ENCODE measurements at places on chromosomes 12 and 14.

- DNase-seq = no peak
Observed at GRCh38 chr14:39733741-39734140, 301.5 kb upstream of the FBXO33 start.

GRCh38 chr12:29644536-29645162 is 139.1 kb downstream of the TMTC1 start:
- DNase-seq = no peak

- no peak for DNase-seq
Observed at GRCh38 chr14:30142216-30142615, 214.6 kb upstream of the PRKD1 start.

DNA sequence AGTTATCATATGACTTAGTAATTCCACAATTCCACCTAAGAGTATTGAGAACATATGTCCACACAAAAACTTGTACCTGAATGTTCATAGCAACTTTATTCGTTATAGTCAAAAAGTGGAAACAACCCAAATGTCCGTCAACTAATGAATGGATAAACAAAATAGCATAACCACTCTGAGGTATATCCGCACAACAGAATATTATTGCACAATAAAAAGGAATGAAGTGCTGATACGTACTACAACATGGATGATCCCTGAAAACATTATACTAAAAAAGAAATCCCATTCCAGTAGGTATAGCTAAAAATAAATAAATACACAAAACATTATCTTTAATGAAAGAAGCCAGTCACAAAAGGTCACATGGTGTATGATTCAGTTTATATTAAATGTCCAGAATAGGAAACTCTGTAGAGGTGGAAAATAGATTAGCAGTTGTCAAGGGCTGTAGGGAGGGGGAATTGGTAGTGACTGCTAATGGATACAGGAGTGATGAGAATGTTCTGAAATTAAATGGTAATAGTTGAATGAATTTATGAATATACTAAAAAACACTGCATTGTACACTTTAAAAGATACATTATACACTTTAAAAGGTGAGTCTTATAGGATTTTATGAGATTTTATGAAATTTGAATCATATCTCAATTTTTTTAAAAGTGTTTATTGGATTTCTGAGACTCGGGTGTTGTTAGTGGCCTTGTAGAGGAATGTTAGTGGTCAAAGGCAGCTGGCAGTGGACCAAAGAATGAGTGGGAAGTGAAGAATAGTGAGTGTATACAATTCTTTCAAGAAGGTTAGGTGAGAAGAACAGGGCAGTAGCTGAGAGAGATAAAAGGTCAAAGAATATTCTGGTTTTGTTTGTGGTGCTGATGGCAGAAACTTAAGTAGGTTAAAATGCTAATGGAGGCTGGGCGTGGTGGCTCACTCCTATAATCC is 36.3 kb upstream of the BAZ1A start:
- no peak for DNase-seq

GRCh38 chr12:22254478-22254877 is 80.0 kb downstream of the ST8SIA1 start:
- no peak for DNase-seq

DNA sequence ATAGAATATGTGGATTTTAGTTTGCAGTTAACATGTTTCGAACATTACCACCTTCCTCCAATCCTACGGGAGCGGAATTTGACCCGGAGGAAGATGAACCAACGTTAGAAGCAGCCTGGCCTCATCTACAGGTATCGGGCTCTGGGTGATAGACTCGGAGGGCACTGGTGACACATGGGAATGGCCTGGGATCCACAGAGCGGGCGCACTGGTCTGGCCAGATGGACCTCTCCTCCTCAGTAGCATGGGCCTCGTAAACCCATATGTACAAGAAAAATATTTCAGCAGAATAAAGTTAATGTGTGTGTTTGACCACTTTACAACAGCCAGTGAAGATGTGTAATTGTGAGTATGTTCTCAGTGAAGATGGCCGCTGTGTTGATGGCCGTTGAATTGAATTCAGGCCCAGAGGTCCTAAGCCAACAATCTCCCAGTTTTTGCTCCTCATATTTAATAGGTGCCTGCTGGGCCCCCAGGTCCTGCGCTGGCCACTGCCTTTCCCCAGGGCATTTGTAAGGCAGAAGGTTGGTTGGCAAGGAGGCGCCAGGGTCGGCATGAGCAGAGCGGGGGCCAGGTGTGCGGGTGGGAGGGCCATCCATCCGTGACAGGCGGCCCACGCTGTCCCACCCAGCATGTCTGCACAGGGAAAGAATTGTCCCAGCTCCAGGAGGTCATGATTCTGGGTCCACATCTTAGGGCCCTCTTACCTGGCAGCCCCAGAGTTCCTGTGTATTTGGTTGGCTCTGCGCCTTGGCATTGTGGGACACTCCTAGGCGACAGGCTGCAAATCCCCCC is 82.0 kb upstream of the DYNC1H1 start:
- no peak for DNase-seq

DNA sequence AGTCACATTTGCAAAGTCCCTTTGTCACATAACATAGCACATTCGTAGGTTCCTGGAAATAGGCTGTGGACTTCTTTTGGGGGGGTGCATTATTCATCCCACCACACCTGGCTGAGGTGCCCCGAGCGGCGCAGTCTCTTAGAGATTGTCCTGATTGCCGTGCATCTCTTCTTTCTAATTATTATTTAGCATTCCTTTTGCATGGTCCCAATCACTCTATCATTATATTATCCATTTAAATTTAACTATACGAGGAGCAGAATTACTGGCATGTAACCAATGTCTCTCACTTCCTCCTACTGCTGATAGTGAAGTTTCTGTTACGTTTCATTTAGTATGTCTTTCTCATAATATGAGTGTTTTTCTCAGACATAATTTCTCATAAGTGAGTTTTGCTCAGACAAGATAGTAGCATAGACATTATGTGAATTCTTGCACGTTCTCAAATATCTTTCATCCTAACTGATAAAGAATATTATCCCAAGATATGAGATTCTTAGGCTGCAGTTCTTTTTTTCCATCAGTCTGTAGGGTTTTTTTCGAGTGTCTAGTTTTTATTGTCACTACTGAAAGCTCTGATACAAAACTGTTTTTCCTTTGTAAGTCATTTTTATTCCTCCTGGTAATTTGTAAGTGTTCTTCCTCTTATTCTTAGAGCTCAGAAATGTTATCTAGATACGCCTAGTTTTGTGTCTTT is 444.3 kb downstream of the NELL2 start:
- DNase-seq = no peak

GRCh38 chr12:92628476-92628875 is 74.3 kb upstream of the PLEKHG7 start:
- no peak for DNase-seq
